Posterior vena cava (tissue), 2 donors: ENCODE measurements at places on chromosomes 7 and 10. TPM values are rescaled to one million over a fixed set of nuclear protein-coding genes. Genes with fewer than 3 reads are reported as not detected.

DNA sequence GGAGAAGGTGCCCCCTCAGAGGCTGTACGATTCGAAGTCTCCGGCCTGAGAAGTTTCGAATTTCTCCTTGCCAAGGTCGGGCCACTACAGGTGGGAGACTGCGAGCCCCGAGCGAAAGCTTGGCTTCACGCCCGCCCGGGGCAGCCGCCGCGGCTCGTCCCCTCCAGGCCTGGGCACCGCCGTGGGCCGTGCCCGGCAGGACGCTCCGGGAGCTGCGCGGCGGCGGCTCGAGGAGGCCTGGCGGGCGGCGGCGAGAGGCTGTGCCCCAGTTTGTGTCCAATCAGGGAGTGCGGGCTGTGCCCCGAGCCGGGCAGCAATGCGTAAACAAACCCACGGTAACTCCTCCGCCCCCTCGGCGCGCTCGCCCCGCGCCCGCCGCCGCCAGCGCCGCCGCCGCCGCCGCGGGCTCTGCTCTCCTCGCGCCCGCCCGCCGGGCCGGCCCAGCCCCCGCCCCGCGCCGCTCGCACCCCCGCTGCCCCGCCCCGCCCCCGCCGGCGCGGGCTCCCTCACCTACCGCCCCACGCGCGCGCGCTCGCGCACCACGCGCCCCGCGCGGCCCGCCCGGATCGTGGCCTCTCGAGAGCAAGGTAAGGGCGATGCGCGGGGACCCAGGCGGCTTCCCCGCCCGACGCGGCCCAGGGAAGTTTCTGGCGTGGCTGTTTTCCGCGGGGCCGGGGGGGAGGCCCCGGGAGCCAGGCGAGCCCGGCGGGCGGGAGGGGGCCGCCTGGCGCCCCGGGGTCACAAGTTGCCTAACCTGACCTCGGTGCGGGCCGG is 57.8 kb upstream of the PCGF5 start:
- DNase-seq: peak; percentile 92

DNA sequence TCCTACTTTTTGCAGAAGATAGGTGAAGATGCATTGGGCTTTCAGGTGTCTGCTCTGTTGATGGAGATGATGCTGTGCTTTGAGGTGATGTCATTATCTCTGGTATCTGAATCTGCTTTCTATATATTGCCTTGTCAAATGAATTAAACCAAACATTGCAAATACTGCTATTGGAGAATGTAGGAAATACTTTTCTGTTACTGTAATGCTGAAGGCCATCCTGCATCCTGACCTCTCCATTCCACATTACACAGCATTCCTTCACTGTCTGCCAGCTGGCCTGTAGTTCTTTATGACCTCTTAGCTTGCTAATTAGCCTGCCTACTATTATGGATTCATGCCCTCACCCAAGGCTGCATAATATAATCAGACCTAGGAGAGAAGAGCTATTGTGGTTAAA is 73.2 kb downstream of the VCL start:
- DNase-seq: no peak

Gene FAM221A
- 3.7 TPM for total RNA-seq

DNA sequence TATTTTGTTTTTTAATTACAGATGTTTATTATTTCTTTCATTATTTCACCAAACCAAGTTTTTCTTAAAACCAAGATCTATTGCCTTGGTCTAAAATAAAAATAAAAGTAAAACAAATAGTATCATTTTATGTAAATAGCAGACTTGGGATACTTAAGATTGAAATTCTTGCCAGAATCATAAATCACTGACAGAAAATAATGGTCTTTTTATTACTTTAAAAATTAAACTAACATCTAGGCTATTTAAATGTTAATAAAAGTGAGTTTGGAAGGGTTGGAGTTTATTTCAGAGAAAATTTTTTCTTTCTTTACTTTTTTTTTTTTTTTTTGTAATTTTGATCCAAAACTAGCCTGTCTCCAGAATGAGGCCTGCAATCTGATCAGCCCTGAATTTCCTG is 568.0 kb upstream of the IGFBP3 start:
- no peak for DNase-seq

Gene FFAR4
- 0.14 TPM for total RNA-seq
